ENCODE measurements at places on chromosomes 11 and 22. TPM values are rescaled to one million over a fixed set of nuclear protein-coding genes. Genes with fewer than 3 reads are reported as not detected.

- no peak for DNase-seq
These were observed 44.5 kb downstream of the SC5D start for GRCh38 chr11:121337078-121337477.

DNA sequence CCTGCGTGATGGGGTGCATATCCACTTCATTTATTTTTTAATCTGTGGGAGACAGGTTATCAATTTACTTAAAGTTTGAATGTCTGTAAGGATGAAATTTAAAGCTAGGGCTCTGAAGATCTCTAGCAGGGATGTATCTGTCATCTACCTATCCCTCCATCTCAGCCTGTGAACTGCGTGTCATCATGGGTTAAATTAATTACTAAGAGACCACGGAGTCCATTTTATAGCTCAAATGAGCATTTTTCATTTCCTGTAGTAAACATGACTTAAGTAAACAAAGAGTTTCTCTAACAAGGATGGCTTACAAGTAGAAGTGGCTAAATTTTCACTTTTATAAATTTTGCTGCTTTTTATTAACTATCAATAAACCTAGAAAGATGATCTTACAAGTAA, 2.9 kb upstream of the GLB1L3 start:
- no peak for DNase-seq

GRCh38 chr11:119378851-119379465, 2.5 kb downstream of the USP2 start:
- no peak for DNase-seq

DNA sequence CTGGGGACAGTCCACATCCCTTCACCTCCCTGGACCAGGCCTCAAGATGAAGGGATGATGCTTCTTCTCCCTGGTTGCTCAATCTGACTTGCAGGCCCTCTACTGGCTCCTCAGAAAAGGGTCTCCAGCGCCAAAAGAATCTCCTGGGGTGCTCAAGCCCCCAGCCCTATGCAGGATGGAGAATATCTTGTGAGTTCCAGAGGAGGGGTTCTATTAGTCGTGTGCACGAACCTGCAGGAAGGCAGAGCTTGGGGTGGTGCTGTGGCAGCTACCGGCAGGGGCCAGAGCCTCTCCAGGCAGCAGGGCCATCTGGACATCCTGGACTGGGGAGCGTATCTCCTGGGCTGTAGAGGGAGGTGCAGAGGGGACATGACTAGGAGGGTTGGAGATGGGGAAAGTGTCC, 1339.5 kb downstream of the BRD1 start:
- peak; percentile 15 for DNase-seq

GRCh38 chr11:33987975-33988580, 63.5 kb upstream of the CAPRIN1 start:
- DNase-seq, result peak; percentile 89

DNA sequence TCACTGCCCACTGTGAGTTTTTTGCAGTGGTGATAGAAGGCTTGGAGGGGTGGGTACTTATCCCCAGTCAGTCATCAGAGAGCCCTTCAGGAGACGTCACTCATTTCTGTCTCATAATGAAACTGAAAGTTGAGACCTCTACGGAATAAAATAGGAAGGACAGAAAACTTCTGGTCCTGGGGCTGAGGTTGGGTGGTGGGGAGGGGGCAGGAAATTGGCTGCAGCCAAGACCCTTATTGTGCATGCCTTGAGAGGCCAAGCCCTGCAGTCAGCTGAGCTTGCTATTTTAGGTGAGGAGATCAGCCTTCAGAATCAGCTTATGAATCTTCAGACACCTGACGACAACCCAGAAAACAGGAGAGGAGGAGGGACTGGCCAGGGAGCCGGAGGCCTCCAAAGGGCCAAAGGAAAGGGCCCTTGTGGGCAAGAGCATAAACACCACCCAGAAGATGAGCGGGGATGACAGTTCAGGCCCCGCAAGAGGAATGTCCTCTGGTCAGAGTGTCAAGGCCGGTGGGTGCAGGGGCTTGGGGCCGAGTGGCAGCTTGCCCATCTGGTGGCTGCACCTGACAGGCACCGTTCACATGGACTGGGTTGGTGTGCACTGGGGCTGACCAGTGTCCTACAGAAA, 17.9 kb upstream of the ADA2 start:
- DNase-seq, result no peak

- DNase-seq, result peak; percentile 88
These were observed at the start of gene ANO3 for GRCh38 chr11:26331911-26332571. ANO3 (plus strand) TSS chr11:26332130; CDS start chr11:26332276, 146 bp downstream.

DNA sequence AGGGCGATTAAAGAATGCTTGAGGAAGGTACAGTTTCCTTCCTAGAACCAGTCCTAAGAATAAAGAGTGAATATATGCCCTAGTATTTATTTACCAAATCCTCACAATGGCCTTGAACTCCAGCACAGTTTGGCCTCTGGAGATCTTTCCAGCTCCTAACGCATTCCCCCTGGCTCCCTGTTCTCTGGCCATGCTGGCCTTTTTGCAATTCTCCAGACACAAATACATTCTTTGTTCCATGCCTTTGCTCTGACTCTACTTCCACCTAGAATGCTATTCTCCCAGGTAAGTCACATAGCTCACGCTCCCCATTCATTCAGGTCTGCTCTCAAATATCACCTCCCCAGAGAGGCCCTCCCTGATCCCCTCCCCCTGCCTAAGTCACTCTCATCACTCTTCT, 3.7 kb upstream of the DGKZ start:
- no peak for DNase-seq

DNA sequence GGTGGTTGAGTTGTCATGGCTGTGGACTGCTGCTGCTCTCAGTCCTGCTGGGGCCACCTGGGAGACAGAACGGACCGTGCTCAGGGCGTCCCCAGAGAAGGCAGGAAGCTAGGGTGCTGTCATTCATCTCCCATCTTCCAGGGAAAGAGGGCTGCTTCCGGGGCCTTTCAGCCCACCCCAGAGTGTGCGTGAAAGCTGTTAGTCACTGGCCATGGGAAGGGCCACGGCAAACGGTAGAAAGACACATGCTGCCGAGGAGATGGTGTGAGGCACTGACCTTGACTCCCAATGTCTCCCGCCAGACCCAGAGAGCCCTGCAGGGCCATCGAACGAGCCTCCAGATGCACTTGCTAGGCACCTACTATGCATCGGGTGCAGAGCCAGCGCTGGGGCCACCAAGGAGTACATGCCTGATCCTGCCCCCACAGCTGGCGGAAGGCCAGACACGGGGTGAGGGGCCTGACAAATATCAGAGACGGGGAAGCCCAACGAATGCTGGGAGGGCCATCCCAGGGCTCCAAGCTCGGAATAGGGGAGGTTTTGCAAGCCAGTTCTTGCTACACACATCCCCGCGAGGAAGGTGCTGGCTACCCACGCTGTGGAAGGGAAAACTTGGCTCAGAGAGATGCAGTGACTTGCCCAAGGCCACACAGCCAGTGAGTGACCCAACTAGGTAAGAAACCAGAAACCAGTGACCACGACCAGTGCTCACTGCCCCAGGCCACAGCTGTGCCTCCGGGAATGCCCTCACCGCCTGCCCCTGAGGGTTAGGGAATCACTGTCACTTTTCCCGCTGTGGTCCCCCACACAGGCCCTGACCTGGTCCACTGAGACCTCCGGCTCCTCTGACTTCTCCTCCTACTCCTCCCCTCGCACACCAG, 10.1 kb downstream of the RAC2 start:
- no peak for DNase-seq

GRCh38 chr11:10350334-10350733, 45.5 kb downstream of the ADM start:
- peak; percentile 56 for DNase-seq

- DNase-seq, result peak; percentile 33
These were observed 82.8 kb downstream of the FLI1 start for GRCh38 chr11:128776424-128777284.

DNA sequence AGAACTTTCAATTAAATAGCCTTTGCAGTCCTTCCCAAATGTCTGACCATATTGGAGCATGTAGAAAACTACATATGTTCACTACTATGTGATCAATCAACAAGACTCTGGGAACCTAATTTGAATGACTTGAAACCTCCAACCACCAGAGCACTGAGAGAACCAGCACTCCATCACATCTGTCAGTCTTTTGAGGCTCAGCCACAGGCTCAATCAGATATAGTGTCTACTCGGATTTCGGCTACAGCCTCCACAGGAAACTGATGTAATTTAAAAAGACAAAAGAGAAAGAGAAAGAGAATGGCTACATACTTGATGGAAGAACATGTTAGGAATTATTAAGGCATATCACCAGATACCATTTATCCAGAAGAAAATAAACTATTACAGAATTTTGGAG, 859.0 kb downstream of the FAM181B start:
- no peak for DNase-seq

DNA sequence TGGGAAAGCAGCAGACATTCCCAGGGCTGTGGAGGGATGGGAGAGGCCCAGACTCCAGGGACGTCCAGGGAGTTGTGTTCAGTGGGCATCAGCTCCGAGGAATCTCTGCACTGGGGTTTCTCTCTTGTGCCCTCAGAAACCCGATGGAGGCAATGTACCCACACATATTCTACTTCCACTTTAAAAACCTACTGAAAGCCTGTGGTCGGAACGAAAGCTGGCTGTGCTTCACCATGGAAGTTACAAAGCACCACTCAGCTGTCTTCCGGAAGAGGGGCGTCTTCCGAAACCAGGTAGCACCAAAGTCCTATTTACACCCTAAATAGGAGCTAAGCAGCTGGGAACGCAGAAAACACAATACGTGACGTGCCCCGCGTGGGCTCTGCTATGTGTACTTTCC, 8.3 kb downstream of the APOBEC3D start:
- DNase-seq, result no peak

DNA sequence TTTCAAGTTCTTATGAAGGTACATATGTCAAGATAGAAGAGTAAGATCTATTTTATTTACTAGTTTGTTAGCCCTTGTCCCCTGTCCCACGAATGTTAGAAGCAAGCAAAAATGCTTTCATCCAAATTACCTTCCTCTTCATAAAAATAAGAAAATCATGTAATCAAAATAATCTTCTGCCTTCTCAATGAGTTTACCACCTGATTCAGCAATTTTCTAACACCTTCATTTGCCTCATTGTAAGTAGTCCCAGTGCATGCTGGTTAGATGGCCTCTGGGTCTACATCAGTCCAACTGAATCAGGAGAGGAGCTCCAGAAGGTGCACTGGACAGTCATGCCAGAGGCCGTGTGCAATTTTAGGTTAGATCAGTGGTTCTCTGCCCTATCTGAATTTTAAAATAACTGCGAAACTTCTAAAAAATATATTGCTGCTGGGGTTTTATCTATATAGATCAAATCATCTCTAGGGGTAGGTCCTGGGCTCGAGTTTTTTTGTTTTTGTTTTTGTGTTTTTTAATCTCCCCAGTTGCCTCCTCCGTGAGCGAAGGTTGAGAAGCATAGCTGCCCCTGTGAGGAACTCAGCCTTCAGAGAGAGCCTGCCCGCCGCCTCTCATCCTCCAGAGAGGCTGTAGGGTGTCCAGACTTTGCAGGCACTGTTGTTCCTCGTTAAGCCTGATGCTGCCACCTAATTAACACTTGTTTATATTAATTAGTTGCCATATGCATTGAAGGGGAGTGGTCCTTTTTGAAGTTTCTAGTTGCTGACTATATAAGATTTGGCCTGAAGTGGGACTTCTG, 32.2 kb downstream of the C22orf31 start:
- no peak for DNase-seq

DNA sequence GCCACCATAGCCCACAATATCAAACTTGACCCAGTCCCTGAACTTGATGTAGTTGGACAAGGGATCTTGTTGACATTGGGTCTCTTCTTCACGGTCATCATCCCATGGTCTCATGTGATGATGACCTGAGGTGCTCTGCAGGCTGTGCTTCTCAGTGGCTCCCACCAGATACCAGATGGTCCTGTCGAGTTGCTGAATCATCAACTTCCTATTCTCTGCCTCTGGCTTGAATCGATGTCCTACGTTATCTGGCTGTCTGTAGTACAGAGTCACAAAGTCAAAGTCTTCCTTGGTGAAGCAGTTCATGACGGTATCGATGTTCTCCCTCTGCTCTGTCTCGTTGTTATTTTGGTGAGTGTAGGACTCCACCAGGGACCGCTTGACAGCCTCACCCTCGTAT, 145.7 kb upstream of the ALDH3B2 start:
- DNase-seq, result no peak

SPON1 gene
- 3.8 TPM for polyA plus RNA-seq

CASP1 gene
- polyA plus RNA-seq, result 9.7 TPM

CCDC73 gene
- polyA plus RNA-seq, result not detected

NAALAD2 gene
- not detected for polyA plus RNA-seq

OR52E1 gene
- polyA plus RNA-seq, result not detected

SLC5A4 gene
- not detected for polyA plus RNA-seq

All from GM23248 (cell line).